ENCODE measurements at places on chromosomes 2 and 18.

- no peak for DNase-seq
Observed at GRCh38 chr2:237898057-237898414, 38.6 kb downstream of the RAMP1 start.

DNA sequence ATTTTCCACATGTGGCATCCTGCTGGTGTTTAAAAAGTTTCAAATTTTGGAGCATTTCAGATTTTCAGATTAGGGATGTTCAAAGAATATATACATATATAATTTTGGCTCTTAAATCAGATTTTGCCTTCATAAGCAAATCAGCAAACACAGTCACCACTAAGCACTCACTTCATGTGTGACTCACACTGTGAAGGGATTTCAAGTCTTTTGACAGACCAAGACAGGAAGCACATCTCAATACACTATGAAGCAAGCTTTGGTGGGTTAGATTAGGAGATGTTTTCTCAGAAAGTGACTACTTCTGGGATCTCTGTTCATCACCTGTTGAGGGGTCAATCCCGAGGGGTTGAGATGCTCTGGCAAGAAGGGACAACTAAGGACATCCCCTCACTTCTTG is 227.8 kb upstream of the RBBP8 start:
- no peak for DNase-seq

DNA sequence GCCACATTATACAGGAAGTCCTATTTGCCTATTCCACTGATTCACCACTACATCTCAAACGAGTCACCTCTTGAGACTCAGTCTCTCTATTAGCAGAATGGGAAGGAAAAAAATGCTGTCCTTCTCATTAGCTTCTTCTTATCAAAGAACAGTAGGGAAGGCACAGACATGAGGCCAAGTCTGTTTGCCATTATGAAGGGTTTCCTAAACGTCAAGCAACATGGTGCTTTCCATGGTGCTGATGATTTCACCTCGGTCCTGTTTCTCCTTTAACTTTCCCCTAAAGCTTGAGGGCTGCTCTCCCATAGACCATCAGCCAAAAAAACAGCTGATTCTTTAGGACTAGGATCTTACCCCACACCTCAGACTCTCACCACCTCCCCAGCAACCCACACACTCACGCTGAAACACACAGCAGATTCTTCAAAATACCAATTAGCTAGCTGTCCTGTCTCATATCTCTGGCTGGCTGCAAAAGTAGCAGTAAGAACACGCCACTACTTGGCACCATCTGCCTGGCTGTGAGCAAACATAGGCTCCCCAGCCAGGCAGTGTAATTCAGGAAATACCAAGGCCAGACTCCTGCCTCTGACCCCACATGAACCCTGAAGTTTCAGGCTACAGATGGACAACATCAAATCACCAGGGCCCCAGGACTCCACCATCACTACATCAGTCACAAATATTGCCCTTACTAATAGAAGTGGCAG is 30.5 kb downstream of the GALNT14 start:
- no peak for DNase-seq

DNA sequence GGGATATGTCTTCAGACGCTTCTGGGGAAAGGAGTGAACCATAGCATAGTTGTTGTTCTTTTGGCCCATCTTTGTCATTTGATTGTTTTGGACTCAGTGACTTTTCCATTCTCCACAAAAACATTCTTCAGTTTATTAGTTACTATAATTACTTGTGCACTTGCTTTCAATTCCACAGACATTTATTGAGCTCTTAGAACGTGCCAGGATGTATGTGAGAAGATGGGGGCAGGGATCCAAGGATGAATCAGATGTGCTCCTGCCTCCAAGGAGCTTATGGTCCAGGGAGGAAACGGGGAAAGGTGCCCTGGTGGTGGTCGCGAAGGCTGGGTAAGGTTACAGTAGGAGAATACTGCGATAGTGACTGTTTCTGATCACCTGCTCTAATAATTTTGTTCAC is 6.9 kb upstream of the SLC4A3 start:
- DNase-seq: no peak

DNA sequence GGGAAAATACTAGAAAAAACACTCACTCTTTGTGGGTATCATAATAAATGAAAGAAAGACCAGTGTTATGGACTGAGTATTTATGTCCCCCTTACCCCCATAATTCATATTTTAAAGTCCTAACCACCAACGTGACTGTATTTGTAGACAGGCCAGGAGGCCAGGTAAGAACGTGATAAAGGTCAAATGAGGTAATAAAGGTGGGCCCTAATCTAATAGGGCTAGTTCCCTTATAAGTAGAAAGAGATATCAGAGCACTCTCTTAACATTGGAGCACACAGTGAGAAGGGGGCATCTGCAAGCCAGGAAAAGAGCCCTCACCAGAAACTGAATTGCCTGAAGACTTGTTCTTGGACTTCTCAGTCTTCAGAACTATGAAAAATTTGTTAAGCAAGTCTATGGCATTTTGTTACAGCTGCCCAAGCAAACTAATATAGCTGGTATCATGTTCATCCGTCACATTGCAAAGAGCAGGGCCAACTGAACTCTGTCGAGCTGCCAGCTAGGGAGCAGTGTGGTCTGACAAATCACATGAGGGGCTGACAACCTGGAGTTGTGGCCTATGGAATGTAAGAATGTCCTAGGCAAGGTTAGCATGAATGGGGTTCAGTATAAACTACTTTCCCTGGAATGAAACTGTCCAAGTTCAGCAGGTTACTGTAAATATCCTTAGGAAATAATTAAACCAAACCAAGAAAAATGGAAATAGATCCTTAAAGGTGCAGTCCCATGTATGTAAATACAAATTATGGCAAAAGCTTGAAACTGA is 280.9 kb downstream of the ZNF385B start:
- no peak for DNase-seq

DNA sequence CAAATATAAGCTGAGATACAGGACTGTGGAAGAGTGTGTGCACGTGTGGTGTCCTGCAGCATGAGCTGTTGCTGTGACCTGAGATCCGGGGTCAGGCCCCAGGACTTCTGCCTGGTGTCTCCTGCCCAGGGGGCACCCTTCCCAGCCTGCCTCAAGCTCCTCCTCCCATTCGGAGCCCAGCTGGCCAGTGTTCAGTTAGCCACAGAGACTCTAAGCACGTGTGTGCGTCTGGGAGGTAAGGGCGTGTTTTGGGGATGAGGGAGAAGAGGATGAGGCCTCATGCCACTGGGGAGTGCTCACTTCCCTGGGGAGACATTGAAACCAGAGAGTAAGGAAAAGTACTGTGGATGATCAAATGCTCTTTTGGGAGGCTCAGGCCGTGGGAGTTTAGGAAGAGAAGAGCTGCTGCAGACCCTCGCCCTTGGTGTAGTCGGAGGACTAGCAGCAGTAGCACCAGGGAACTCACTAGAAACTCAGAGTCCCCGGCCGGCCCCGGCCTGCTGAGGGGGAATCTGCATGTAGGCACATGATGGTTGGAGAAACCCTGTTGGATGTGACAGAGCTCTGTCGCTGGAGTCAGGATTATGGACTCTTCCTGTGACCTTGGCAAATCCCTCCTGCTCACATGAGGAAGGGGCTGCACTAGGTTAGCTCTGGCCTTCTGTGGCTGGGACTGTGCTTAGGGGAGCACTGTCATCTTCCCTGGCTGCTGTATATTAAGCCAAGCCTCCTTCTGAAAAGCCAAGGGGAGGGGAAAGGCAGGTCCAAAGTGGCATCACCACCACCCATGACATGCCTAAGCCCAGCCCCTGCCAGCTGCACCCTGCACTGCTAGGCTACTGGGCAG is 231.1 kb downstream of the DYSF start:
- no peak for DNase-seq

- no peak for DNase-seq
Observed at GRCh38 chr2:5782103-5782502, 89.9 kb downstream of the SOX11 start.

DNA sequence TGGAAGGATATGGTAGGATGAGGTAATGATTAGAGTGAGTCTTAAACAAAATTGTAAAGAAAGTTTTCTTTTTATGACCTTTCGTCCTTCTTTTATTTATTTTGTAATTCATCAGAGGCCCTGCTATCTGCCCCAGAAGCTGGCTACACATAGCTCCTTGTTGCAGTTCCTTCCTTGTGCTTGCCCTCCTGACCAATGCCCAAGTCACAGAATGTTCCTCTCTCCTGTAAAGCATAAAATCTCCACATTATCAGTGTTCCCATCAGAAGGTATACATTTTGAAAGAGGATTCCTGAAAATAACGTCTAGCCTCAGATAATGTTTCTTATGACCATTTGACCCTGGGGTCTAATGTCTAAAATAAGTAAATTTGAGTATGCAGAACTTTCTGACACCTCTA is 78.3 kb downstream of the RND3 start:
- no peak for DNase-seq

DNA sequence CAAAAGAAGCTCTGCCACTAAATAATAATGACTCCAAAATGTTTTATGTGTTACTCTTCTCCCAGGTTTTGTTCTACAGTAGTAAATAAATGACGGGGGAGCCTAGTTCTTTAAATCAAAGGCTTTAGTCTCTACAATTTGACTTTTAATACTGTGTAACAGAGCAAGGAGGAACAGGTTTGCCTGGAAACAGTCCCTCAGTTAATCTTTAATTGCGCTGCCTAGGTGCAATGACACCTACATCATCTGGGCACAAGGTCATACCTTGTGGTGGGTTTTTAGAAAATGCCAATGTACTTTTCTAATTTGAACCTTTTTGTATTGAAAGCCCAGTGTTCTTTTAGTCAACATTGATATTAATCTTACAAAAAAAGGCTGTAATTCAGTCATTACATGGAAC is 287.3 kb upstream of the SETBP1 start:
- no peak for DNase-seq
